M059J (cell line): ENCODE measurements at places on chromosomes 4 and X.

DNA sequence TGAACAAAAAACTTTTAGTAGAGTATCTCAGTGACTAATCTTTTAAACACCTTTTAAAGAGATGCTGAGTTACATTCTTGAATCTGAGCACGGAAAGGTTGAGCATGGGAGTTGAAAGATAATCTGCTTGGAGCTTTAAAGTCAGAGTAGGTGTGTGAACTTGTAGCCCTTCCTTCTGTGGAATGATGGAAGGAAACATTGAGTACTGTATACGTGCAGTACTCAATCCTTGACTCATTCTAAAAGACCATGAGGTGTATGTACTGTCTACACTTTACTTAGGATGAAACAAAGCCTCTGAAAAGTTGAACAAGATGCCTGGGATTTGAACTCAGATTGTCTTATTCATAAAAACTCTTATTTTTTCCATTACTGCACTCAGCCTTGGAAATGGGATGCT lies 3.4 kb downstream of the ENOPH1 start:
- no peak for DNase-seq

- DNase-seq, result no peak
Observed at GRCh38 chrX:50407976-50408375, 62.6 kb downstream of the DGKK start.

DNA sequence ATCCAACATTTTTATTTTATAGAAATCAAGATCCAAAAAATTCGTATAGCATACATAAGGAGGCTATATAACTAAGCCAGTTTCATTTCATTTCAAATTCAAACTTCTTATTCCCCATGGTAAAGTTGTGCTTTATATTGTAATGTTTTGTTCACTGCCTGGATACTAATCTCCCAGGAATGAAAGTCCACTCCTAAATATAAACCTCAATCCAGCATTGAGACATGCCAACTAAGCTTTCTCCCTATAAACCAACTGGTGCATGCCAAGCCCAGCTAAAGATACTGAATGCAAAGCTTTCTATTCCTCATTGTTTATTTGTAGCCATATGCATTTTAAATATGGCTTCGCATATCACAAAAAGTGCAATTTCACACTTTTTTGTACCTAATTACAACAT lies 63.8 kb upstream of the INPP4B start:
- peak; percentile 2 for DNase-seq

DNA sequence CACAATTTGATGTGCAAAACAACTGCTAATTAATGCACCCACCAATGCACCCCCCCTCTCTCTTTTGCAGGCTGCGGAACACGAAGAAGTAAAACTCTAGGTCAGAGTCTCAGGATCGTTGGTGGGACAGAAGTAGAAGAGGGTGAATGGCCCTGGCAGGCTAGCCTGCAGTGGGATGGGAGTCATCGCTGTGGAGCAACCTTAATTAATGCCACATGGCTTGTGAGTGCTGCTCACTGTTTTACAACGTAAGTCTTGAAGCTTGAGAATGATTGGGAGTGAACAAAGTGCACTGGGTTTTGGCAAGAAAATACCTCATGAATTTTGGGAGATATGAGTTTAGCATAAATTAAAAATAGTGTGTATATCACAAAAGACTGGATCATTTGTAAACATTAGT lies 28.9 kb downstream of the TMPRSS11E start:
- DNase-seq, result no peak

- no peak for DNase-seq
Observed at GRCh38 chr4:84433633-84434222, 65.4 kb downstream of the NKX6-1 start.

GRCh38 chrX:154488336-154489075 lies 1.9 kb downstream of the SLC10A3 start:
- DNase-seq, result no peak

- no peak for DNase-seq
Observed at GRCh38 chrX:64176876-64177275, 28.6 kb downstream of the AMER1 start.

DNA sequence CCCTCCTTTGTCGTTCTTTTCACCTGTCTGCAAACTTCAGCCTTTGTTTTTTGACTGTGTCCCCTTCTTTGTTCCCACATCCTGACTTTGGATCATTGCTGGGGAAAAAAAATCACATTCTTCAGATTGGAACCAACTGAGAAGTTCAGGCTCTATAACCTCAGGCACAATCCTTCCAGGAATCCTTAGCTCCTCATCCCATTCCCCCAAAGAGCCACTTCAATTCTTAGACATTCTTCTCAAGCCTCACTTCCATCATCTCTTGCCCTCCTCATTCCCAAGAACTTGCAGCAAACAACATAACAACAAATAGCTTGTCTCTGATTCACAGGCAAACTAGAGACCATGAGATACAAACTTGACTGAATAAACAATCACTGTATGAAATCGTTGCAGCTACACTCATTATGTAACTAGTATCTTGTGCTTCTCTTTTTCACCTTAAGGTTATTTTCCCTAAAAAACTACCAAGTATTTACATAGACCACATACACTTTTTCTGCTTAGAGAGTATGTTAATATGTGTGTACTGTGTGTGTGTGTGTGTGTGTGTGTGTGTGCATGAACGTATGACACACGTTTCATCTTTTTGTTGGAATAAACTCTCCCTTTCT lies 26.4 kb upstream of the PGM2 start:
- DNase-seq, result no peak

DNA sequence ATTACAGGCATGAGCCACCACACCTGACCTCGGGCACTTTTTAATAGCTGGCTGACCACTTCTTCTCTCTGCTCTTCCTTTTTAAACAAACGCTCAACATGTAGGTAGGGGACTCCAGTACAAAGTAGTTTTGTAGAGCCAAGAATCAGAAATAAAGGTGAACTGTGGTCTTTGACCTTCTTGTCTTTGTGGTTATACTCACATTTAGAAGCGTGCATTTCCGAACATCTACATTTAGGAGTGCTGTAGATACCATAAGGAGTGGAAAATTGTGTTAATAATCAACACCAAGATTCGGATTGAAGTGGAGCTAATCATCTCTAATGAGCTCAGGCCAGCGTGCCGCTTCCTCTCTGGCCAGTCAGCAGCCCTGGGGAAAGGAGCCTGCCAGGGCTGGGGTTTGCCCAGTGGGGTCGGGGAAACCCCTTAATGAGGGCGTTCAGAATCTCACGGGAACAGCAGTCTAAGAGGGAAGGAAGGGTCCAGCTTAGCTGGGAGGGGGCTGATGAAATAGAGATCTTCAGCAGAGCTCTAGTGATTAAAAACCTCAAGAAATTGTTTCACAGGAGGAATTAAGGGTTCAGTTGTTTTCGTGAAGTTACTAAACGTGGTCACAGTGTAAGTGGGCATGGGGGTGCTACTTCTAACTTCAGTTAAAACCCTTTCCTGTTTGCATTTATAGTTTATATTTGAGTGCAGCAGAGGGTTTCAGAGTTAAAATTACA lies 81.2 kb downstream of the GAB1 start:
- no peak for DNase-seq

- DNase-seq, result no peak
Observed at GRCh38 chr4:145493166-145493565, 11.5 kb downstream of the SMAD1 start.

DNA sequence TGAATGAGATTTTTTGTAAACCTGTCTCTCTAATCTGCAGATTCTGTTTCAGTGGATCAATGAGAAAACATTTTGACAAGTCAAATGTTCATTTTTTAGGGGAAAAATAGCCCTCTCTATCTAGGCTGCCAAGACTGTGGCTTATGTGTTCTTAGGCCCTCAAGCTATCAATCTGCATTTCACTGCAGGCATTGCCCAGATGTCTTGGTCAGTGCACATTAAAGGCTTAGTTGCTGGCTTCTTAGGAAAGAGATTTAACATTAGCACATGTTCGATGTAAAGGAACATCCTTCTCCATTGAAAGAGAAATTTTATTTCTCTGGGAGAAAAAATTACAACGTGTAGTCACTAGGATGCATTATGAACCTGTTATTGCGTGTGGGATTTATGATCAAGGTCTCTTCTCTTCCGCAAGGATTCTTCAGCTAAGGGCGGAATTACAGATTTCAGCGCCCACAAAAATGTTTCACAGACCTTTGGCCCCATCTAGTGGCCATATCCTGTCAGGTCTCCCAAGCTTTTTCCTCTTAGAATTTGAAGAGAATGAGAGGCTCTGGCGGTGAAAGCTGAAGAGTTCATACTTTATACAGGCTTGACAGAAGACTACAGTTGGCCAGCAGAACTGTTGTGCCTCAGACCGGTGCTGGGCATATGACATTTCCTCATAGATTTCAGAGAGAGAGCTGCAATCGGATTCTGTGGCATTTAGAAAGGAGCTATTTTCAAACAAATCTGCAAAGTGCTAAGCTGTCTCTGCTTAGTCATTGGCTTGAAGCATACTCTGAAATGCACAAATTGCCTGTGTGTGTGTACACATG lies 144.6 kb upstream of the NOCT start:
- peak; percentile 59 for DNase-seq

GRCh38 chr4:3205995-3206394 lies 43.0 kb upstream of the MSANTD1 start:
- DNase-seq, result no peak

DNA sequence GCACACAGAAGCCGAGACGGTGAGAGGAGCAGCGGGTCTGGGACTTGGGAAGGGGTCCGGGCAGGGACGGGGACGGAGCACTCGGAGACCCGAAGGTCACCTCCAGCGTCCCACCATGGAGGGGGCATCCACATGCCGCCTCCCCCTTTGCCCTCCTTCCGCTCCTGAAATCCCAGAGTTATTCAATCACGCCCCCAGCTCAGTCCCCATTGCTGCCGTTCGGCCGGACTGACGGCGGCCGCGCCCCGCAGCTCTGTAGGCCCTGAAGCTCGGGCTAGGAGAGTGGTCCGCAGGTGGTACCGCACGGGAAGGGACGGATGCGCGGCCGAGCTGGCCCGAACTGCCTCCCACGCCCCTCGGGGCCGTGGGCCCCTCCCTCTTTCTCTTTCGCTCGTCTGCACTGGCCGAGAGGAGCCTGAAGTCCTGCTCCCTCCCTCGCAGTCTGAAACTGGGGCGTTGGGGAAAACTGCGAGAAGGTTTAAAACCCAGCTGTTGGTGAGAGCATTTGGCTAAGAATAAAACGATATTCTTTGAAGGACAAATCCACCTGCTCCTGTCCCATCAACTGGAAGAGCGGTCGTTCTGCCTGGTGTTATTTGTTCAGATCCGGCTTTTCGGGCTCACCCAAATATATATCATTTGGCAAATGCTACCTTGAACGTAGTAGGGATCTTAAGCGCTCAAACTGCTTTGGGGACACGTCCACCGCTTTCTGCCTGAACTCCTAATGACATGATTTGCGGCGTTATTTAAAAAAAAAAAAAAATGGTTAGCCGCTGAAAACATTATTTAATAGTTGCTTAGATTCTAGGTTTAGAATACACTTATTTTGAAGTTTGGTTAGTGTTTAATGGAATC lies 719 bp downstream of the USO1 start:
- peak; percentile 72 for DNase-seq

DNA sequence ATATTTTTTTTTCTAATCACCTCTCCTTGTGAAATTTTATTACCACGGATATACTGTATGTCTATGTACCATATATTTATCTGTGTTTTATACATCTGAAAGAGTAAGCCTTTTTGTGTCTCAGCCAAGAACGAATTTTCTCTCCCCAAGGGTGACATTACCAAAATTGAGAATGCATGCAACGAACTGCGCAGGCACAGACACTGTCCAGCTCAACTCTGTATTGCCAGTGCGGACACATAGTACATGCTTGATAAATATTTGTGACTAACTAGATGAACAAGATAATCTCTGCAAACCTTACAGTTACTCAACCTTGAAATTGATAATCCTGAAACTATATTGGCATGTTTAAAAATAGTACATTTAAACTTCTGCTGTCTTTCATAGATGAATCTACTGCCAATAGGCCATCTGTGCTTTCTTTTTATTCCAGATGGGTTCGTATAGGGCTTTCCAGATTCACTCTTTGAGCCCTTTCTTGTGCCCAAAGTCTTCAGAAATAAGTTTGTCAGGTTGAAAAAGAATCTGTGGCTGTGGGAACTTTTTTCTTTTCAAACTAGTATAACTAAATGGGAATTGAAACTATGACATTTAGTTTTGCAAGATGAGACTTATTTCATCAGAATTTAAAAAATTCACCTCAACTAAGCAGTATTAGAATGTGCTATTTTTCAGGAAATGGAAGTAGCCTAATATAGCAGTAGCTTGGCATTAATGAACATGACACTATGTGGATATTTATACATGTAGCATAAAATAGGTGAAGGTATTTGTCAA lies 38.9 kb downstream of the DTHD1 start:
- no peak for DNase-seq

DNA sequence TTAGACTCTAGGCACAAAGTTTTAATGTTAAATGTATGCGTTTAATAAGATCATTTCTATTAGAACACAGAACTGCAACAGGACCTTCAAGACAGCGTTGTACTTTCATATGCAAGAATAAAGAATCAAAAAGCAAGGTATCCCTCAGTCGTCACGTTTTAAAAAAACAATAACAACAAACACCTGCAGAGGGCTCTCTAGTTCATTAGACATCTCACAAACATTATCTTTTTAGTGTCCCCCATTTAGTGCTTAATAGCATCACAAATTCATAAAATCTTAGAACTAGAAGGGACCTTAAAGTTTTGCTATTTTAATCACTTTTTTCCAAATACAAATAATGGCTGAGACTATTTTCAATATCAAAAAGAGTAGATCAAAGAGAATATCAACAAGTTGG lies 236.6 kb downstream of the DCHS2 start:
- no peak for DNase-seq

- no peak for DNase-seq
Observed at GRCh38 chrX:153478746-153479145, 8.4 kb upstream of the HAUS7 start.

DNA sequence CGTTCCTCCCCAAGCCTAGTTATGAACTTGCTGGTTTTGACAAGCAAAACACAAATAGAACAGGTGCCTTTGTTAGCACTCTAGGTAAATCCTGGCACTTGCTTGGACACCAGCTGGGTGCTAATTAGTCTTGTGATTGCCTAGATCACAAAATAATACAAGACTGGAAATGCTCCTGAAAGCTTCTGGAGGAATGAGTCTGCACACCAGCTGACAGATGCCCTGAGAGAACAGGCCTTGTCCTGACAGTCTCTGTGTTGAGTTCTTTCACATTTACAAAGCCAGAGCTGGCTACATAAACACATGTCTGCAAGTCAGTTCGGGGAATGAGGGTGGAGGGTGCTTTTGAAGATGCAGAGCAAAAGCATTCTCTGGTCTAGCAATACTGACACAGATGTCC lies 93.8 kb downstream of the ELOVL6 start:
- DNase-seq, result no peak

- no peak for DNase-seq
Observed at GRCh38 chr4:113711883-113712662, 49.5 kb downstream of the CAMK2D start.

DNA sequence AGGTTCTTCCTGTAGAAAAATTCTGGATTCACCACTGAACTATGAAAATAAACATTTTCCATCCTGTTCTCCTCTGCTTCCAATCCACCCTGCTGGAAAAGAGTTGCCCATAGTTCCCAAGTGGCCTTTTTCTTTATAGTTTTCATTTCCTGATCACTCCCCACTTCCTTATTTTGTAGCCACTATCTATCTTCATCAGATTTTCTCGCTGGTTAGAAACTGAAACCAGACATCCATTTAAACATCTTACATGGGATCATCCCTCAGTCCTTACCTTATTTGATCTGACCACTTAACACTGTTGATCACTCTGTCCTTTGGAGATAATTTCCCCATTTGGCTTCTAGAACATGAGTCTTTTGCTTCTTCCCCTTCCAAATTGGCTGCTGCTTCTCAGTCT lies 42.2 kb upstream of the SCOC start:
- no peak for DNase-seq

GRCh38 chr4:47469951-47470350 lies 6.4 kb upstream of the COMMD8 start:
- peak; percentile 49 for DNase-seq

- no peak for DNase-seq
Observed at GRCh38 chrX:15358533-15358932, 23.2 kb upstream of the PIGA start.
